ENCODE measurements at places on chromosomes 3 and 15. TPM values are rescaled to one million over a fixed set of nuclear protein-coding genes. Genes with fewer than 3 reads are reported as not detected.

Gene C3orf22
- not detected for total RNA-seq

Gene ATP13A5
- total RNA-seq: not detected

Gene SLCO3A1
- 33.6 TPM for total RNA-seq

DNA sequence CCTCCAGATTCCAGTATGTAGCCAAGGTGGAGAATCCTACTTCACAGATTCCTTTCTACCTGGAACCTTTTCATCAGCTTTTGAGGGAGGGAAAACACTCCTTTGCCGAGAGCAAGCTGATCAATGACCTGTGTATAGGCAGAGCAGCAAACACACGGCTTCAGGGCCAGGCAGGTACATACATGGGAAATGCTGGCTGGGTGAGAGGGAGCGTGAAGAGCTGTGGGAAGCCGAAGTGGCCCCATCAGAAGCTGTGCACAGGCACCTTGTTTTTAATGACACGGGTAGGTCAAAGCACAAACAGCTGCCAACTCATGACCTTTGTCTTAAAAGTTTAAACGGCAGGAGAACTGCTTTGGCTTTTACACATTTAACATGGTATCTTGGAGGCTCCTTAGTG, 25.3 kb downstream of the STARD5 start:
- no peak for DNase-seq

- no peak for DNase-seq
Measured at GRCh38 chr3:4898454-4899313, 80.6 kb upstream of the BHLHE40 start.

- DNase-seq: no peak
Measured at GRCh38 chr3:47503033-47503432, 10.5 kb downstream of the ELP6 start.

GRCh38 chr3:179716811-179717210, 64.0 kb downstream of the USP13 start:
- no peak for DNase-seq

GRCh38 chr3:140906785-140907184, 34.9 kb upstream of the SLC25A36 start:
- no peak for DNase-seq

- no peak for DNase-seq
Measured at GRCh38 chr3:124498891-124499290, 231.4 kb upstream of the UMPS start.

- DNase-seq: no peak
Measured at GRCh38 chr15:50797926-50798325, 32.4 kb upstream of the SPPL2A start.

DNA sequence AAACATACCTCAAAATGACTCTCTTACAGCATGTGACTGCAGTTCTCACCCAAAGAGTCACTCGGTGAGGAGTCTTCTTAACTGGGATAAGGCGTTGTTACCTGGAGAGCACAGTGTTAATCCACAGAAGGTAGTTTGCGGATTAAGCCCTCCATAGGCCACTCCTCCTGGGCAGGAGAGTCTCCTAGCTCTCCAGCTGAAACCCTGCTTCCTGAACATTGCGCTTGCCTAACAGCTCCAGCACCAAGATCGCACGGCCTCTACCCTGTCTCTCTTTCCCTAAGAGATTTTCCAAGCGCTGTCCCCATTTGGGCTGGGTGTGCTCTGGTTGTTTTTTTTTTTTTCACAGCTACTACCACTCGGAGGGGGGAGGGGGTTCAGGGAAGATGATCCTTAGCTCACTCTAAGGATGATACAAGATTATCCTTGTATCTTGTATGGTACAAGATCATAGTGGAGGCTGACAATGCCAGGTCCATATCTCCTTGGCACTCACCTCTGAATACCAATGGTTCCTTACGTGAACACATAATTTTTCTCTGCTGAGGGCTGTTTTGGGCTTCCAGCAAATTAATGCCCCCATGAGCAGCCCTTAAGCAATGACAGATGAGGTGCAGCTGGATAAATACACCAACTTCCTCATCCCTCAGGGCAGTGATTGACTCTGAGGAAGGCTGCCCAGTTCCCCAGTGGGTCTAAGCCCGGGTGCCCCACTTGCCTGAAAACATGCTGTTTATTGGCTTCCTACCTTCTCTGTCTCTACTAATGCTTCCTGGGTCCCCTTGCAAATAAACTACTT, 185.2 kb upstream of the TSC22D2 start:
- no peak for DNase-seq

Gene MESP2
- not detected for total RNA-seq

All from T-cell (primary cell).